ENCODE measurements at places on chromosomes 12 and 14.

GRCh38 chr12:108701779-108702441, 29.4 kb downstream of the CORO1C start:
- DNase-seq = no peak

- DNase-seq = no peak
Observed at GRCh38 chr12:55499810-55500252, 7.7 kb downstream of the OR6C68 start.

- no peak for DNase-seq
Observed at GRCh38 chr12:7090222-7090998, 1.8 kb downstream of the C1R start.

DNA sequence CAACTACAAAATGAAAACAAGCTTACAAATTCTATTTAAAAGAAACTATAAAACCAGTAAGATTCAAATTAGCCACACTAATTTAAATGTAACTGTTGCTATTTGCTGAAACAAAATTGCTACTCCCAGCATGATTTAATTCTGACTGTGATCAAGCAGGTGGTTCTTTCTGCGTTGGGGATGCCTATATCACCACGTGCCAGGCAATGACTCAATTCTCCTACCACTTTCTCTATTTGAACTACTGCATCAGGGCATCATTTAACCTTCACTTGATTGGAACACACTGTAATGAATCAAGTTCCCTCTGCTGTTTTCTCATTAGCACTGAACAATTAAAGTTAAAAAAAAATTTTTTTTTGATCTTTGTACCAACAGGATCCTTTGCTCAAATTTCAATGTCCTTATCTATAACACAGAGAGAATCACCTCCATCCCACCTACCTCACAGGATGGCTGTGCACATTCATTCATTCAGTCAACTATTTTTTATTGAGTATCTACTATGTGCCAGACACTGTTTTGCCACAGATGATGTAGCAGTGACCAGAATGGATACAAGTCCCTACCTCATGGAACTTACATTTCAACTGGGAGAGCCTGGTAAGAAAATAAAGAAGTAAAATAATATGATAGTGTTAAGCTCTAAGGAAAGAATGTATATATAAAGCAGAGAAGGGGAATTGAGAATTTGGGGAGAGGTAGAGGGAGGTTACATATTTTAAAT, 8.0 kb upstream of the ACTN1 start:
- DNase-seq = no peak

DNA sequence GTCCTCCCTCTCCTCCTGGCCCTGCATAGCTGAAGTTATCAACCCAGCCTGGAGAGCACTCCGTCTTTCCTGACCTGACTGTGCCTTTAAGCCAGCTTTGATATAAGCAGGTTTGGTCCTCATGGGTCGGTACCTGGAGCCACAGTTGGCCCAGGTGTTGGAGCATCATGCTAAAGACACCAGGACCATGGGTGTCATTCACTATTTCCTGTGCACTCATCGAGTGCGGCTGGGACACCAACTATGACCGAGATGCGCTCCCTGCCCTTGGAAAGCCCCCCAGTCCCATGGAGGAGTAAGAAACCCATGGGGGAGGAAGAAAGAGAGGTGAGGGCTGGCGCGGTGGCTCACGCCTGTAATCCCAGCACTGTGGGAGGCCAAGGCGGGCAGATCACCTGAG, 78.9 kb upstream of the CCND2 start:
- no peak for DNase-seq

GRCh38 chr12:69000074-69000473, 67.1 kb upstream of the CPM start:
- DNase-seq = no peak

DNA sequence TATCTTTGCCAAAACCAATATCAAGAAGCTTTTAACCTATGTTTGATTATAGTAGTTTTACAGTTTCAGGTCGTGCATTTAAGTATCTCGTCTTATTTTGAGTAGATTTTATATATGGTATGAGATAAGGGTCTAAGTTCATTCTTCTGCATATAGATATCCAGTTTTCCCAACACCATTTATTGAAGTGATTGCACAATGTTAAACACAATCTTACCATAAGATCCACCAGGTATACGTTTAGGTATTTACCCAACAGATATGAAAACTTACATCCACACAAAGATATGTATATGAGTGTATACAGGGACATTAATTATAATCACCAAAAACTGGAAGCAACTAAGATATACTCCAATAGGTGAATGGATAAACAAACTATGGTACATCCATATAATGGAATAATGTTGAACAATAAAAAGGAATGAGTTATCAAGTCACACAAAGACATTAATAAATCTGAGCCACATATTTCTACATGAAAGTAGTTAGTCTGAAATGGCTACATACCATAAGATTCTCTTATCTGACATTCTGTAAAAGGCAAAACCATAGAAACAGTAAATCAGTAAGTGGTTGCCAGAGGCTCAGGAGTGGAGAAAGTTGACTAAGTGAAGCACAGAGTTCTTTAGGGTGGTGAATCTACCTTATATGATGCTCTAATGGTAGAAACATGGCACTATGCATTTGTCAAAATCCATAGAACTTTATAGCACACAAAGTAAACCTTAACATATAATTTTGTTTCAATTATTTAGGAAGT, 222.6 kb downstream of the NUAK1 start:
- DNase-seq = no peak

DNA sequence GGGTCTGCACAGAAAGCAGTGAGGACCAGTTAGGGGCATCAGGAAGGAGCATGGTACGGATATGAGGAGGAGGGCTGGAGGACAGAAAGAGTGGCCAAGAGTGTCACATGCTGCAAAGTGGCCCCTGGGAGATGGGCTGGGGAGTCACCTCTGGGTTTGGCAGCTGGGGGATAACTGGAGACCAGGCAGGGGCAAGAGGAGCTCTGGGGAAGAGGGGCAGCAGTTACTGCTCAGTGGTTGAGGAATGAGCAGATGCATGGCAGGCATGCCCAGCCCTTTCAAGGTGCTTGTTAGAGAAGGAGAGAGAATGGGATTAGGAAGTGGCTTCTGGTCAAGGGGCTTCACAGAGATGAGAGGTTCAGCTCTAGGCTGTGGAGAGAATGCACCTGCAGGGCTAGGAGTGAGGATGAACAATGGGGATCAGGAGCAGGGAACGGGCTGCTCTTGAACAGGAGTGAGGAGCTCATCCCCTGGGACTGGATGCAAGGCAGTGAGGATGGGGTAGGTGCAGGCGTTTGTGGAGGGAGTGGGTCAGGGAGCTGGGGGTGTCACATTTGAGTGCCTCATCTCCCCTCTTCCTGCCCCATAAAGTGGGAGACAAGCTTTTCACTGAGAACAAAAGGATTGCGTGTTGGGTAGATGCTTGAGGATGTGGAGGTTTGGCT, 127.5 kb downstream of the PAPOLA start:
- DNase-seq = no peak

- DNase-seq = no peak
Observed at GRCh38 chr12:131842169-131842568, 14.0 kb downstream of the MMP17 start.

GRCh38 chr14:32896979-32897697, 41.5 kb upstream of the NPAS3 start:
- DNase-seq = no peak

GRCh38 chr14:96252999-96253539, 2.9 kb upstream of the BDKRB1 start:
- DNase-seq = no peak

DNA sequence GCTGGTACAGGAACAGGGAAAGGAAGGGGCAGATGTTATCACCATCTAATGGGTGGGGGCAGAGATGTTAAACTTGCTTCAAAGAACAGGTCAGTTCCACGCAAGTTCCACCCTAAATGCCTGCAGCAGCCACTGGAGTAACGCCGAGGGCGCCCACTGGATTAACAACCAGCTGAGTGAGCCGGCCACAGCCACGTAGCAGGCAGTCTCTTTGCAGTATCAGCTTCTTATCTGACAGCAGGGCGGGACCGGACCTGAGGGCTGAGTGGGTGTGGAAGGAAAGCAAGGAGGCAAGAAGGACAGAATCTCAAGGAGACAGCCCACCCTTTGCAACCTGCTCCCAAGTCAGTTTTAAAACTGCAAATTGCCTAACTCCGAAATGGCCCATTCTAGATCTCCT, 38.4 kb upstream of the FOXN3 start:
- peak; percentile 26 for DNase-seq

GRCh38 chr14:35932659-35933159, 106.6 kb downstream of the BRMS1L start:
- DNase-seq = no peak

GRCh38 chr14:89635615-89636014, 218.6 kb upstream of the FOXN3 start:
- DNase-seq = no peak

- DNase-seq = no peak
Observed at GRCh38 chr14:36660736-36661505, 739 bp upstream of the PAX9 start.

DNA sequence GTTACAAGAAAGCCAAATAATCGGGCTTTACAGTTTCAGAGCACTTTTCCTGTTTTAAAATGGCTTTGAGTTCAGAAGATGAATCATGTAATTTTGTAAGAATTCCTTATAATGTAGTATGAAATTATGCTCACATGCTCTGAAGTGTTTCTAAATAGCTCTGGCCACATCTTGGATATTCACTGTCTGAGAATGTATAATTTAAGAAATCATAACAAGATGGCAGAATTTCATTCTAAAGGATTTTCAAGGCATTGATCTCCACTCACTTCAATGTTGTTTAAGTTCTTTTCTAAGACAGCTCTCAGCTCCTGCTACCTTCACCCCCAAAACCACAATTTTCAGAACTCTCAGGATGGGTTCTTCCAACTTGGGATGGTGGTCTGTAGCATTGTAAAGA, 180.1 kb downstream of the DACT1 start:
- DNase-seq = no peak

DNA sequence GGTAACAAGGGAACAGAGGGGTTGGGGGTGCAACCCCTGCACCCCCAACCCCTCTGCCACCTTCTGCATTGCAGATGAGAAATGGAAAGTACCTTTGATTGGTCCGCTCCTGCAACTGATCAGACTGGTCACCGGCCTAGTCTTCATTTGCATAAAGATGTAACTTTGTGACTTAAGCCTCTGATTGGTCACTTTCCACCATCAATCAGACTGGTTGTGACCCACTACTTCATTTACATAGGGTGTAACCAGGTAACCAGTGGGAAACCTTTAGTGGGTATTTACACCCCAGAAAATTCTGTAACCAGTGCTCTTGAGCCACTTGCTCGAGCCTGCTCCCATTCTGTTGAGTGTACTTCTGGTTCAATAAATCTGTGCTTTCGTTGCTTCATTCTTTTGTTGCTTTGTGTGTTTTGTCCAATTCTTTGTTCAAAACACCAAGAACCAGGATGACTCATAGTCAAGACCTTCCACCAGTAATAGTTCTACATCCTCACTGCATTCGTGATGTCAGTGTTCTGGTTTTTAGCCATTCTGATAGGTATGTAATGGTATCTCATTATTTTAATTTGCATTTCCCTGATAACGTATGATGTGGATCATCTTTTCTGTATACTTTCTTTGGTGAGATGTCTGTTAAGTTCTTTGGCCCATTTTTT, 30.8 kb downstream of the LEMD3 start:
- no peak for DNase-seq

DNA sequence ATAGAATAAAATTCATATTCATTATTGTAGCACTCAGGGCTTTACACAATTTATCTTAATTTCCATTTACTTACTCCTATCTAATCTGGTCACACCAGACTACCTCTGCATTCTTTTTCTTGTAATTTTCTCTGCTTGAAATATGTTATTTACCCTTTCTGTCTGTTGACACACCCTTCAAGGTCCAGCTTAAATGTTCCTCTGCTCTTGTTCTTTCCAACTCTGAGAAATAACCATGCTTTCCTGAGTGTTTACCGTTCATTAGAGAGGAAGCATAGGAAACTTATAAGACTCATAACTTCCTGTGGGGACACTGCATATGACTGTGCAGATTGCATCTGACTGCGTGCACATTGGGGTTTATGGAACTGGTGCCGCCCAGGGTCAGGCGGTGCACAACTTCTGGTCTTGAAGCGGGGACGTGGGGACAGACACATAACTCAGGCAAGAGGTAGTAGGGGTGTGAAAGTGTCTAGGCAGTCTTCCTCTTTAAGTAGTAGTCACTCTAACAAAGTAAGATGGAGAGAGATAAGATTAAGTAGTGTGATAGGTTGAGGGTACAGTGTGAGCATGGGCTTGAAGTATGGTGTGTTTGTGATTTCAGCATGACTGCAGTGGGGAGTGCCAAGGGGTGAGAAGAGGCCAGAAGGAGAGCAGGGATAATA, 42.6 kb upstream of the FOXJ2 start:
- peak; percentile 13 for DNase-seq

DNA sequence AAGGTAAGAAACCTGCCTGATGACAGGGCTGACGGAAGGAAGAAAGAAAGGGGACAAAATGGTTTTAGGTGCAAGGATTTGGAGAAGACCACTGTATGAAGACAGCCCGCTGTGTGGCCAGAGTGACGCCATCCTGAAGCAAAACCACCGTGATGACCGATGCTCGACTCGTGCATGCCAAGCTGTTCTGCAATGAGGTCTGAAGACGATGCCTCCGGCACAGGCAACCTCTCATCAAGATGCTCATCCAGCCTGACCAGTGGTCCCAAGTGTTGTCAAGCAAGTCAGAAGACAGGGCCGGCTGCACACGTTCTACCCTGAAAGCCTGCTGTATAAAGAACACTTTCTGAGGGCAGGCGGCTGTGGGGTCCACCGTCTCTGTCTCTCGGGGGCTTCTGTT, 34.8 kb downstream of the STX2 start:
- DNase-seq = no peak

DNA sequence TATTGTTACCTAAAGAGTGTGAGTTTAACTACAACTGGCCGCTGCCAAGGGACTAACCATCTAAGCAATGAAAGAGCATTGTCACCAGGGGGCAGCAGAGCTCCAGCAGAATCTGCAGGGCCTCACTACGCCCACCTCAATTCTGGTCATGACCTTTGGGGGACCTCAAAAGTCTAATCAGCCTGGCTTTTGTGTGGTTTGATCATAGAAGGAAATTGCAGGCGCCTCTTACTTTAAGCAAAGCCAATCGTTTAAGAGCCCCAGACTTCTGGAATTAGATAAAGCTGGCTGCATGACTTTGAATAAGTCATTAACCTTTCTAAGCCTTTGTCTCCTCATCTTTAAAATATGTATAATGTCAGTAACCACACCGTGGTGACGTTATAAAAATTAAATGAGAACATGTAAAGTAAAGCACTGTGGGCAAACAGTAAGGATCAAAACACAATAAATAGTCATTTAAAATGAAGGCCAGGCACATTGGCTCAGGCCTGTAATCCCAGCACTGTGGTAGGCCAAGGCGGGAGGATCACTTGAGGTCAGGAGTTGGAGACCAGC, 58.6 kb downstream of the TBX3 start:
- DNase-seq = peak; percentile 50

DNA sequence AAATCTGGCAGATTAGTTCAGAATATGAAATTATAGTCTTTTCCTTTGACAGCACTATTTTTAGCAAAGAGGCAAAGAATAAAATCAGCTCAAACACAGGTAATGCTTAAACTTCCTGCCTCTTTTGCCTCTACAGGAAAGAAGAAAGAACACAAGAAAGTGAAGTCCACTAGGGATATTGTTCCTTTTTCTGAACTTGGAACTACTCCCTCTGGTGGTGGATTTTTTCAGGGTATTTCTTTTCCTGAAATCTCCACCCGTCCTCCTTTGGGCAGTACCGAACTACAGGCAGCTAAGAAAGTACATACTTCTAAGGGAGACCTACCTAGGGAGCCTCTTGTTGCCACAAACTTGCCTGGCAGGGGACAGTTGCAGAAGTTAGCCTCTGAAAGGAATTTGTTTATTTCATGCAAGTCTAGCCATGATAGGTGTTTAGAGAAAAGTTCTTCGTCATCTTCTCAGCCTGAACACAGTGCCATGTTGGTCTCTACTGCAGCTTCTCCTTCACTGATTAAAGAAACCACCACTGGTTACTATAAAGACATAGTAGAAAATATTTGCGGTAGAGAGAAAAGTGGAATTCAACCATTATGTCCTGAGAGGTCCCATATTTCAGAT, 17.4 kb downstream of the TMPO start:
- peak; percentile 30 for DNase-seq

All from body of pancreas (tissue), 4 donors.